ENCODE measurements at places on chromosomes 2 and 18. TPM values are rescaled to one million over a fixed set of nuclear protein-coding genes. Genes with fewer than 3 reads are reported as not detected.

Gene FBXO48
- total RNA-seq, result 1.6 TPM

Gene EHBP1
- total RNA-seq, result 54.4 TPM

Gene MARCO
- total RNA-seq, result not detected

Gene FLACC1
- total RNA-seq, result 1.1 TPM

Gene METTL4
- 13.8 TPM for total RNA-seq

Gene GCKR
- 0.59 TPM for total RNA-seq

Gene GALNT13
- total RNA-seq, result 26.3 TPM

Gene TEX44
- total RNA-seq, result not detected

Gene CFAP210
- 0.41 TPM for total RNA-seq

Gene GALNT14
- total RNA-seq, result 16.8 TPM

Gene IL1R1
- total RNA-seq, result 1.0 TPM

Gene REG3A
- total RNA-seq, result not detected

Gene GAD1
- 129 TPM for total RNA-seq

Gene AMMECR1L
- total RNA-seq, result 26.3 TPM

Gene RIT2
- not detected for total RNA-seq

Gene PRR30
- not detected for total RNA-seq

Gene MC5R
- total RNA-seq, result 0.56 TPM

Gene CAPN14
- 0.13 TPM for total RNA-seq

Gene ATP6V1B1
- total RNA-seq, result not detected

Gene MCEE
- 4.6 TPM for total RNA-seq

Gene CYP27A1
- total RNA-seq, result 9.0 TPM

DNA sequence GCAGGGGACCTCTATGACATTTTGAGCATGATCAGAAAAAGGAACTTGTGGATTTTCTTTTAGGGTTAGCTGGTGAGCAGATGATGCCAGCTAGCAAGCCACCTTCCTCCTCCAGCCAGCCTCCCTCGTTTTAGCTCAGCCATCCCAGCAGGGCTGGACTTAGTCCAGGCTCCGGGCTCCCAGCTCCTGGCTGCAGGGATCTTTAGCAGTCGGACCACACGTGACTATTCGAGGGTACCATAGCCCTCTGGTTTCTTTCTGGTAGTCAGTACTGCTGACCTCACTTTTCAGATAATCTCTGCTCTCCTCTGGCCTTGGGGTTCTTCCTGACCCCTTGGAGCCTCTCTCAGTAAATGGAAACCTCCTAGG, 31.8 kb downstream of the NCK2 start:
- DNase-seq, result no peak

DNA sequence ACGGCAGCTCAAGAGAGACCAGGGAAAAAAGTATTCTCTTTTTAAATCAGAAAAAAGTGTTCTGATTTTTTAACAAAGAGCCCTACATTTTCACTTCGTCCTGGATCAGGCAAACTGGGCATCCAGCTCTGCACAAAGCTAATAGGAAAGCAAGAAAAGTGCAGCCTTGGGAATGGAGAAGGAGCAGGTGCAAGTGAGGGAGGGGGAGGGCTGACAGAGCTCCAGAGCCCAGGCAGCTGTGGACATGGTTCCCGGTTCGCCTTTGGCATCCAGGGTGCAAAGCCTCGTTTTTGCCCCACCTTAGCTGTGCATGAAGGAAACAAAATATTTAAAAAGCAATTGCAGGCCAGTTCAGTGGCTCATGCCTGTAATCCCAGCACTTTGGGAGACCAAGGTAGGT, 82.2 kb downstream of the FAM124B start:
- no peak for DNase-seq

DNA sequence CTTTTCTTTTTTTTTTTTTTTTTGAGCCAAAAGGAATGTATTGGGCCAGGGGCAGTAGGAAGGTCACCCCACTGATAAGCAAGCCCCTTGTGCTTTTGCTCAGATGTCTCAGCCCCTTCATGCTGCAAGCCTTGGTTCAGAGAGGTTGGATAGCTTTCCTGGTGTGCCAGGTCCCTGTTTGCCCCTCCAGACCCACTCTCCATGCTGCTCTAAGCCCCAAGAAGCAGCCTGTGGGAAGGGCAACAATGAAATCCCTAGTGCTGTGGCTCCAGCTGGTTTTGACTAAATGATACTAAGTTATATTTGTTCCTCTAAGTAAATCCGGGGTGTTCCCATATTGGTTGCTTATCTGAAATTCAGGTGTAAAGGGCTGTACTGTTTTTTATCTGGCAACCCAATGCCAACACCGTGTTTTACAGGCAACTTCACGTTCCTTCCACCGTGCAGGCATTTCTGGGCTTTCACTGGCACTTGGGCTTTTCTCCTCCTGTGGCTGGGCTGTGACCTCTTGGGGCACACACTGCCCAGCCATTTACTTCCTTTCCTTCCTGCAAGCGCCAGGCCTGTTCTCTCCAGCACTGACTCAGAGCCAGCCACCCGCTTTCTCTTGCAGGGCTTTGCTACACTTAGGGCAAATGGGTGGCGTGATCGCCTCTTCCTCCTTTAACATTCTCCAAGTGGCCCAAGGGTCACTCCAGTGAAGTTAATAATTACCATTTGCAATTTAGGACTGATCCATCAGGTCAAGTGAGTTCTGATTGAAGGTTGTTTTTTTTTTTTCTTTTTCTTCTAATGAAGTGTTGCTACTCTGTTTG, 21.6 kb downstream of the MERTK start:
- DNase-seq, result no peak

GRCh38 chr2:72993147-72993932, 76.0 kb downstream of the EMX1 start:
- peak; percentile 71 for DNase-seq

- DNase-seq, result no peak
Observed at GRCh38 chr2:19702267-19702666, 199.5 kb downstream of the TTC32 start.

- DNase-seq, result no peak
Observed at GRCh38 chr2:69560147-69560482, 83.4 kb downstream of the AAK1 start.

DNA sequence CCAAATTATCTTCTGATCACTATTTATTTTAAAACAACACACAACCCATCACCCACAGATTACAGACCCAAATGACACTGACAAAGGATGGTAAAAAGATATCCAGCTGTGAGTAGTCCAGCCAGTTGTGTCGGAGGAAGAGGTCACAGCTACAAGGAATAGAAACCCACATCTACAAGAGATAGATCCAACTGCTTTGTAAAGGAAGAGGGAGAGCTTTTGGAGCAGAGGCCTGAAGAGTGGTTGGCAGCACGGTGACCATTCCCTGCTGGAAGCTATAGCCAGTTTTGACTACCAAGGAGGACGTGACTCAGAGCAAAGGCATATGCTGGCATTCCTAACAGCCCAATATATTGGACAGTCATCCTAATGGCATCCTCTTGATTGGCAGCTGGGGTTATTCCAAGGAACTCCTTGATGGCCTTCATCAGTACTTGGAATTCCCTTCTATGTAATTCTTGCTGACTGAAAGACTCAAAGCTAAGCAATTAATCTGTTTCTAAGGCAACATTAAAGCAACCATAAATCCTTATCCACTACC, 17.1 kb downstream of the SLC8A1 start:
- DNase-seq, result no peak

GRCh38 chr18:78689606-78690005, 290.0 kb upstream of the SALL3 start:
- DNase-seq, result no peak

DNA sequence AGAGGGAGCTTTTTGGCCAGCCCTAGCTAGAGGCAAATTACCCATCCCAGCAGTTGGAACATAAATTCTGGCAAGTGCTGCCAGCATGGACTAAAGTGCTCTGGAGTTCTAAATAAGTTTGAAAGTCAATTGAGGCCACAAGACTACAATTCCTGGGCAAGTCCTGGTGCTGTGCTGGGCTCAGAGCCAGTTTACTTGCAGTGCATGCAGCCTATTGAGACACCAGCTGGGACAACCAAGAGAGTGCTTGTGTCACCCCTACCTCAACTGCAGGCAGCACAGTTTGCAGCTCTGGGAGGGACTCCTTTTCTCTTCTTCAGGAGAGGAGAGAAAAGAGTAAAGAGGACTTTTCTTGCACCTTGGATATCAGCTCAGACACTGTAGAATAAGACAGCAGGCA, 277.2 kb upstream of the TMEFF2 start:
- no peak for DNase-seq

DNA sequence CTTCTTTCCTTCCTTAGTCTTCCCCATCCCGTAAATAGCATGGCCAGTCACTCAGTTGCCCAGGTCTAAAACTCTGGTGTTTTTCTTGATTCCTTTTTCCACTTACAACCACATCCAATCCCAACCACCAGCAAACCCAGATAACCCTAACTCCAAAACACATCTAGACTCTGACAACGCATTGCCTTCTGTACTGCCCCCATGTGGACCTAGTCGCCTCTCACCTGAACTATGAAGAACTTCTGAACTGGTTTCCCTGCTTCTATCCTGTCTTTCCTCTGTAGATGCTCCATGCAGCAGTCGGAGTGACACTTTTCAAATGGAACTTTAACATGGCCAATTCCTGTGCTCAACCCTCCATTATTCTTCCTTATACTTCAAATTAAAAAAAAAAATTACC, 26.5 kb downstream of the ST6GAL2 start:
- no peak for DNase-seq

DNA sequence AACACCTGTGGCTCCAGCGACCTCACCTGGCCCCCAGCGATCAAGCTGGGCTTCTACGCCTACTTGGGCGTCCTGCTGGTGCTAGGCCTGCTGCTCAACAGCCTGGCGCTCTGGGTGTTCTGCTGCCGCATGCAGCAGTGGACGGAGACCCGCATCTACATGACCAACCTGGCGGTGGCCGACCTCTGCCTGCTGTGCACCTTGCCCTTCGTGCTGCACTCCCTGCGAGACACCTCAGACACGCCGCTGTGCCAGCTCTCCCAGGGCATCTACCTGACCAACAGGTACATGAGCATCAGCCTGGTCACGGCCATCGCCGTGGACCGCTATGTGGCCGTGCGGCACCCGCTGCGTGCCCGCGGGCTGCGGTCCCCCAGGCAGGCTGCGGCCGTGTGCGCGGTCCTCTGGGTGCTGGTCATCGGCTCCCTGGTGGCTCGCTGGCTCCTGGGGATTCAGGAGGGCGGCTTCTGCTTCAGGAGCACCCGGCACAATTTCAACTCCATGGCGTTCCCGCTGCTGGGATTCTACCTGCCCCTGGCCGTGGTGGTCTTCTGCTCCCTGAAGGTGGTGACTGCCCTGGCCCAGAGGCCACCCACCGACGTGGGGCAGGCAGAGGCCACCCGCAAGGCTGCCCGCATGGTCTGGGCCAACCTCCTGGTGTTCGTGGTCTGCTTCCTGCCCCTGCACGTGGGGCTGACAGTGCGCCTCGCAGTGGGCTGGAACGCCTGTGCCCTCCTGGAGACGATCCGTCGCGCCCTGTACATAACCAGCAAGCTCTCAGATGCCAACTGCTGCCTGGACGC, 4.9 kb downstream of the GPR35 start:
- DNase-seq, result no peak

- no peak for DNase-seq
Observed at GRCh38 chr2:239204136-239204875, 196.5 kb downstream of the HDAC4 start.

DNA sequence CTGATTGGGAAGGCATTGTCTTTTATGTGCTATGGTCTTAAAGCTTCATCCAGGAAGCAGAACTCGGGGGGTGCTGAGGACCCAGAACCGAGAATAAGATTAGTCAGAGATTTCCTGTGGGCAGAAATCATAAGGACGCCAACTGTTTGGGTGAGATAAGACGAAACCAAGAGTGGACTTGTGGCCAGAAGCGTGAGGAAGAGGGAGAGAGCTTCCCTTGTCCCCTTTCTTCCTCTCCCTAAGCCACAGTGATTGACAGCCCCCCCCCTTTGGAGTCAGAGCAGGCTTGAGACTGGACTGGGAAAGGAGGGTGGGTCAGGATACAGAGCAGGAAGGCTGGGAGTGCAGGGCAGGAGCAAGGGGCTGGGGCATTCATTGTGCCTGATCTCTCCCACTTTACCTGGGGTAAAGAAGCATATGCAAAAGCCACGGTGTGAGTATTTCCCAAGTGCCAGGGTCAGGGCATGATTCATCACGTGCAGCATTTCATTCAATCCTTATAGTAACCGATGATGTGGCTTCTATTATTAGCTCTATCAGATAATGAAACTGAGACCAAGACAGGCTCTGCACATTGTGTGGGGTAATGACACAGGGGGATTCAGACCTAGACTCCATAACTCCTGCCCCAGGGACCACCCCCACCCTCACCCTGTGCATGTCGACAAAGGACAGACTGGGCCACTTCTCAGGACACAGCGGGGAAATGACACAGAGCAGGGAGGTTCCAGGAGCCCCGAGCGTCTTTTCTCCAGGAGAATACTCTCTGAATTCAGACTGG, 3.0 kb upstream of the IL1RN start:
- DNase-seq, result no peak

- no peak for DNase-seq
Observed at GRCh38 chr18:45110577-45111501, 430.2 kb downstream of the SETBP1 start.

DNA sequence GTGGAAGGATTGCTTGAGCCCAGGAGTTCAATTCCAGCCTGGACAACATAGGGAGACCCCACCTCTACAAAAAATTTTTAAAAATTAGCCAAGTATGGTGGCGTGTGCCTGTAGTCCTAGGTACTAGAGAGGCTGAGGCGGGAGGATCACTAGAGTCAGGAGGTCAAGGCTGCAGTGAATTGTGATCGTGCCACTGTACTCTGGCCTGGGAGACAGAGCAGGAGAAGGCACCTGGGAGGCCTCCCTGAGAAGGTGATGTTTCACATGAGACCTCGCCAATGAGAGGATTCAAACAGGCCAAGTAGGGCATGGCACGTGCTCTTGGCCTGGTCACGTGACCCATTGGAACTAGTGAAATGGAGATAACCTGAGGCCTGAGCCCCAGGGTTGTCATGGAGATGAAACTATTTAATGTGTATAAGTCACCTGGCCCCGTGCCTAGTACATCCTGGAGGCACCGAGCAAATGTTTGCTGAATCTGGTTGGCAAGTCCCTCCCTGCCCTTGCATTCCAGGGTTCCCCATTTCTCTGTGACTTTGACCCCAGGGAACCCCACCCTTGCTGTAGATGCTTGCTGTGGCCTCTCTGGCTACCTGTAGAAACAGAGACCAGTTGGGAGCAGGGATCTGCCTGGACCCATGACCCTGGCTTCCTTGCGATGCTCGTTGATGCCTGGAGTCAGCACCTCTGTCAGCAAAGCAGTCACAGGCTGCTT, 26.1 kb upstream of the ROCK2 start:
- no peak for DNase-seq

DNA sequence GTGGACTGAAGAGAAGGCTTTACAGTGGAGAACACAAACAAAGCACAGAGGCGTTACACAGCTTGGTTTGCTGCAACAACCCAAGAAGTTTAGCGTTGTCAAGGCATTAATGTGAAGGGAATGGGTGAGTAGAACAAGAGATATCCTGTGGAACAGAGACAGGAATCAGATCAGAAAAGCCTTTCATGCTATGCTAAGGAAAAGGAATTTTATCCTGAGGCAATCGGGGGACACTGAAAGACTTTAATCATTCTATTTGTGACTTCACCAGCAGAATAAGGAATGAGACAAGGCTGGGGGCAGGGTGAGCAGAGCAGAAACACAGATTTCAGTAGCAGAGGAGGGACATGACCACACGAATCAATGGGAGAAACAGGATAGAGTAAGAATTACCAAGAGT, 600.7 kb downstream of the IRS1 start:
- DNase-seq, result no peak

- DNase-seq, result no peak
Observed at GRCh38 chr2:13650586-13651180, 933.9 kb downstream of the TRIB2 start.

- no peak for DNase-seq
Observed at GRCh38 chr2:110871637-110872036, 139.3 kb downstream of the ACOXL start.
